ENCODE measurements at places on chromosomes 5 and 9.
A peak's percentile ranks its signal among the peaks of the same experiment; 100 is the strongest.

GRCh38 chr5:119470105-119470763 is 17.9 kb downstream of the HSD17B4 start:
- no peak for DNase-seq

DNA sequence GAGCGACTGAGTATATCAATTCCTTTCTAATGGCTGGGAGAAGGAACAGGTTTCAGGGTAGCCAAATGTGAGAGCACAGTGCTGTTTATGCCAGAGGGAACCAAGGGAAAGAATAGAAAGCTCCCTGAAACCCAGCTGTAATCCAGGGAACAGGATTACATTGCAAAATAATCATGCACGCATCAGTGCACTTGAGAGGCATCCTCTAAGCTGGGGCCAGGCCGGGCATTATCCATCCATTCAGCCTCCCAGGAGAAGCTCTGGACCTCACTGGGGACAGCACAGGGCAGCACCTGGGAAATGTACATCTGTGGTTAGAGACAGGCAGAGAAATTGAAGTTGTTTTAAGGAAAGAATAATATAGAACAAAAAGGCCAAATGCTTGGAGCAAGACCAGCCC is 72.7 kb downstream of the MTRR start:
- DNase-seq: no peak

DNA sequence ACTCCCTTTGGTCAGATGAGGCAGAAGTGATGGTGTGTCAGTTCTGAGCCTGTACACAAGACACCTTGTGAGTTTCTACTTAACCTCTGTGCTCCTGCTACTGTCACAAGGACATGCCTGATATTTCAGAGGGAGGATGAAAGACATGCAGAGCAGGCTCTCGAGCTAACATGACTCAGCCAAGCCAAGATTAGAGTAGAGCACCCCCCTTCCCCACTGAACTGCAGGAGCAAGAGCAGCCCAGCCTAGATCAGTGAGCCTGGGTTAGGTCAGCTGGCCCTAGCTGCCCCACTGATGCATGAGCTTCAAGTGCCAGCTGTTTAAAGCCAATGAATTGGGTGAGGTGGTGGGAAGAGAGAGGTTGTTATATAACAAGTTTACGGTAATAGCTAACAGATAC is 36.7 kb downstream of the BRINP1 start:
- no peak for DNase-seq

- DNase-seq: peak; percentile 4
Measured at GRCh38 chr5:126122942-126123341, 300.3 kb upstream of the GRAMD2B start.

DNA sequence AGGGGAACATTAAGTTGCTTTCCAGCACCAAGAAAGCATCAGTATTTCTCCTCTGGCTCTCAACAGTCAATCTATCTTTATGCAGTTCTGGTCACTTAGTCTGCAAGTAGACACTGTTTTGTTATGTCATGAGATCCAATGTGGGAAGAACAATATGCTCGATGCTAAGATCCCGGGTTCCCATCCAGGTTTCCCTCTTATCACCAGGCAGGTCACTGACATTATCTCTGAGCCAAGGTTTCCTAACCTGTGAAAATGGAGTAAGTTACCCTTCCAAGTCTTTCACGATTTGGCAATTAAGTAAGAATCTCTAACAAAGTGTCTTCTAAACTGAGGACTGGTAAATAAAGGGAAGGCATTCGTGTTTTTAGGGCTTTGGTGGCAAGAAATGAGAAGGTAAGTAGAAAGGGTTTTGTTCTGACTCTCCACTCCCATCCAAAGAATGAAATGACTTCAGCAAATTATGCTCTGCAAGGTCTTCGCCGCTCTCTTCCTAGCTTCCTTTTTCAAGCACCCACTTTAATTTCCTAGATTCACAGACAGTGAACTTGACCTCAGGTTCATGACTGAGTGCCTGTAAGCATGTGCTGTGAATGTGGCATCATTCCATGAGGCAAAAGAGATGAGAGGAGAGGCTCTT is 86.4 kb downstream of the DCP2 start:
- no peak for DNase-seq

- DNase-seq: no peak
Measured at GRCh38 chr5:2381070-2381469, 370.4 kb downstream of the IRX2 start.

DNA sequence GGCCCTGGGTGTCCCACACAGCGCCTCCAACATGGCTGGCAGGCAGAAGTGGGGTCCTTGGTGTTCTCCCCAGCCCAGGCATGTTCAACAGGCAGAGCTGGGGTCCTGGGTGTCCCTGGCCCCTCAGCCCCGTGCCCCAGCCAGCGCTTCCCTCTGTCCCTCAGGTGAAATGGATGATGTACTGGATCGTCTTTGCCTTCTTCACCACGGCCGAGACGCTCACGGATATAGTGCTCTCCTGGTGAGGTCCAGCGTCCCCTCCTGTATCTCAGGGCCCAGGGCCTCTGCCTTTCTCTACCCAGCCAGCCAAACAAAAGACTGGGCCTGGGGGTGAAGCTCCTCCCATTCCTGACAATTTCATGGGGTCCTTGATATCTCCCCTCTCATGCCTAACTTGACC is 2.4 kb downstream of the REEP2 start:
- no peak for DNase-seq

DNA sequence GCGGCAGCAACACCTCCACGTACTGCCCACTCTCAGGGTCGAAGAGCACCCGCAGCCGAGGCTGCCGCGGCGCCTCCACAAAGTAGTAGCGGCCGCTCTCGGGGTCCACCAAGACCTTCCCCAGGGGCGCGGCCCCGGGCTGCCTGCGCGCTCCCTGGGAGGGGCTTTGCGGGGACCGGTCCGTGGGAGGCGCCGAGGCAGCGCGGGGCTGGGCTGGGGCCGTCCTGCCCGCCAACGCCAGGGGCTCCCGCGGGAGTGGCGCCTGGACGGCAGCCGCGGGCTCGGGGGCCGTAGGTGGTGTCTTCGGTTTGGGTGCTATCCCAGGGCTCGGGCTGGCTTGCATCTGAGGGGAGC is 2.6 kb upstream of the MZB1 start:
- no peak for DNase-seq

DNA sequence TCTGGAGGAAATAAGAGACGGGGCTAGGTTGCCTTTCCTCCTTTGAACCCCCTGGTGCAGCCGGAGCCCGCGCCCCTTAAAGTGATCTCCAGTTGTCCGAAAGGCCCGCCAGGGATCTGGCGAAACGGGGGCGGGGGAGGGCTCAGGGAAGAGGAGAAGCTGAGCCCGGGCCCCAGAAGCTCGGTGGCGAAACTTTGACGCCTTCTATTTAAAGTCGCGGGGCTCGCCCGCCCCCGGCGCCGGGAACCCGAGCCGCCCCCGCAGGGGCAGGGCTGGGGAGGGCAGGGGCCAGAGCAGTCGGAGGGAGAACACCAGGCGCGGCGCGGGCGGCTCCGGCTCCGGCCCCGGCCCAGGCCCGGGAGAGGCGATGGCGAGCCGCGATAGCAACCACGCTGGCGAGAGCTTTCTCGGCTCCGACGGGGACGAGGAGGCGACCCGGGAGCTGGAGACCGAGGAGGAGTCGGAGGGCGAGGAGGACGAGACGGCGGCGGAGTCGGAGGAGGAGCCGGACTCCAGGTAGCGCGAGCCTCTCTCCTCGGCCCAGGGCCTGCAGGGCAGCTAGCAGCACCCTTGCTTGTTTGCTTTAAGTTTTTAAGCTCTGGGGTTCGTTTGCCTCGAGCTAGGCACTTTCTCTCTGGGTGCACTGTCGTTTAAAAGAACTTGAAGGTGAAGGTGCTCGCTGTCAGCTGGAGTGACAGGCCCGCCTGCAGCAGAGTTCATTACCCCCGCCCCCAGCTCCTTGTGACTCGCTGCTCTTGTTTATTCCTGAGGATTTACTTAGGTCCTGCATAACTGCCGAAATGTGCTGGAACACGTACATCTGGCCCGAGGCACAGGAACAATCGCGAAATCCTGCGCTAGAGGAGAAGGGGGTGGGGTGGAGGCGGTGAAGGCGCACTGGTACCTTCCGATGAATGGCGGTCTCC is at the start of gene CMYA5:
TSS of gene CMYA5 (plus strand) at position 296 of the 926 bp plus-strand sequence. CDS start at position 368, 72 bp downstream.
- DNase-seq: peak; percentile 31

DNA sequence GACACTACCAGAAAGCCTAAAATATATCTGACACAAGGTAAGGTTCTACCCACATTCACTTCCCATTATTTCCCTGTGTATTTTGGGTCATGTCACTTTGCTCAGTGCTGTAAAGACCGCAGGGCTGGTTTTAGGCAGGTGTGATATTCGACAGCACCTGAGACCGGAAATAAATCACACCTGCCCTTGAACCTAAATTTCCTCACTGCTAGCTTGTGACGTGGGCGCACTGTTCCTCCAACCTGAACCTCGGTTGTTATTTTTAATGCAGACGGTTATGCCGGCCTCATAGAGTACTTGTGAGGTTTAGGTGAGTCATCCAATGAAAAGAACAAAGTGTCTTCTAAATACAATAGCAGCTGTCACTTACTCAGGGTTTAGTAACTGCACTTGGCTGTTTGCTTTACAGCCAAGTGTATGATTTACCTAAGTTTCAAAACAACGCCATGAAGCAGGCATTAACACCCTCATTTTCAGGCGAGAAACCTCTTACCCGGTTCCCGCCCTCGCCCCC is 20.7 kb upstream of the ZNF782 start:
- DNase-seq: peak; percentile 8

DNA sequence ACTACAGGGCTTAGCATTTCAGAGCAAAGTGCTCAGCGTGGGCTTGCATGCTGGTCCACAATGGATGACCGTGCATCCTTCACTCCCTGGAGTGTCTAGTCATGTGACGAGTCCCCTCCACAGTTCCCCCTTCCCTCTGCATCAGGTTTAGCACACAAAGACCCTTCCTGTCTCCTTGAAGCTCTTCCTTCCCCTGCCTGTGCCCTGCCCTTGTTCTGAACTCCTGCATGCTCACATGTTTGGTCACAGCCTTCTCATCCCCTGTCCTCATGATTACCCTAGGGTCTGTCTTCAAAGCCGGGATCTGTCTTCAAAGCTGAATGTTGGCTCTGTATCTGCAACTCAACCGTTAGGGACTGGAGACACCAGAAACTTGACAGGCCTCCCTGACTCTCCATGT is 388.9 kb downstream of the SEMA5A start:
- DNase-seq: no peak

DNA sequence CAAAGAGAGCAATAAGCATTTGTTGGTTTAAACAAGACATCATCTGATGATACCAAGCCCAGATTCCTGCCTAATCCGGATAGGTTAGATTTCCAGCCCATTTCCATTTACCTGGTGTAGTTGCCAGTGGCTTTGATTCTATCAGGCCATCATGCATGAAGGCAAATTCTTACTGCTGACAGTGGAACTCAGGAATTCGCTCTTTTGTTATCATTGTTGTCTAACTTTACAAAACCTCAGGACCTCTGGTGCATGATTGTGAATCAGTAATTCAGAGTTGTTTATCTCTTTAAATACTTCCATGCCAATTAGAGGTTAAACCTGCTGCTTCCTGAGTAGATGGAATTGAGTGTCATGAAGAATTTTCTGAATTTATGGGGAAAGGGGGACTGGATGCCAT is 76.5 kb downstream of the C9orf152 start:
- DNase-seq: peak; percentile 53

DNA sequence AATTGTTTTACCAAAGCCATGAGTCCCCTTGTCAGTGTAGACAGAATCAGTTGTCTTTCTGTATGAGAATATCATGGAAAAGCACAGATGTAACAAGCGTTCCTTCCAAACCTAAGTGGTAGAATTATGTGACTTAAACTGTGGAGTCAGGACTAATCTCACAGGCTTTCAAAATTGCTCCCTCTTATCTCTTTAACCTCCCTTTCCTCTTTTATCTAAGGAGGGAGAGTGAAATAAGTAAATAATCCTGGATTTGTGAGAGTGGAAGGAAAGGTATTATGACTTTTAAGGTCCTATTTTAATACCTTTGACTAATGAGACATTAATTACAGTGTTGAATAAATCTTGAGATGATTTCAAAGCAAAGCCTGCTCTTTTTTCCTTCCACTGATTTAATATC is 52.4 kb upstream of the LIFR start:
- DNase-seq: no peak

- no peak for DNase-seq
Measured at GRCh38 chr9:38284588-38285051, 107.9 kb upstream of the ALDH1B1 start.

- peak; percentile 67 for DNase-seq
Measured at GRCh38 chr5:160260881-160261815, 31.8 kb downstream of the FABP6 start.

GRCh38 chr9:10265153-10265631 is 347.6 kb downstream of the PTPRD start:
- DNase-seq: peak; percentile 88

DNA sequence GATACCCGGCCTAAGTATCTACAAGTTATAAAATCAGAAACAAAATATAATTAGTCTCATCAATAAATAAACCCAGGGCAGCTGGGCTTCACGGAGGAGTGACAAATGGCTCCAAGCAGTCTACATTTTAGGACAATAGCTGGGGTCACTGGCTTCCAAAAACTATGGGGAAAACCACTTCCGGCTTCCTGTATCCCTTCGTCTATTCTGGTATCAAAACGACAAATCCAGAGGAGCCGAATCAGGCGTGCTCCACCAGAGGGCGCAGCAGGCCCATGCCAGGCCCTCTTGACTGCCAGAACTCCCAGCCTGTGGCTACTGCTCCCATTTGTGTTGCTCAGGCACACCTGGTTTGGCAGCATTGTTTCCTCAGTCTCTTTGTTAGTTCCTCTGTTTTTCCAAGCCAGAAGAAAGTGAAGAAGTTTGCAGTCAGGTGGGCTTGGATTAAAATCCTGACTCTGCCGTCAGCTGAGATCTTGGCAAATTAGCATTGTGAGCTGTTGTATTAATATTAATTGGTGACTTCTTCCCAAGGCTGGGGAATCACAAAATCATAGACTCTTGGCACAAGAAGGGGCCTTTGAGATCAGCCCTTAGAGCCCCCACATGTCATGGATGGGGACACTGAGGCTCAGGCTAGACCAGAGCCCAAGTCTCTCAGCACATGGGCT is 11.6 kb upstream of the RAB14 start:
- DNase-seq: peak; percentile 86

DNA sequence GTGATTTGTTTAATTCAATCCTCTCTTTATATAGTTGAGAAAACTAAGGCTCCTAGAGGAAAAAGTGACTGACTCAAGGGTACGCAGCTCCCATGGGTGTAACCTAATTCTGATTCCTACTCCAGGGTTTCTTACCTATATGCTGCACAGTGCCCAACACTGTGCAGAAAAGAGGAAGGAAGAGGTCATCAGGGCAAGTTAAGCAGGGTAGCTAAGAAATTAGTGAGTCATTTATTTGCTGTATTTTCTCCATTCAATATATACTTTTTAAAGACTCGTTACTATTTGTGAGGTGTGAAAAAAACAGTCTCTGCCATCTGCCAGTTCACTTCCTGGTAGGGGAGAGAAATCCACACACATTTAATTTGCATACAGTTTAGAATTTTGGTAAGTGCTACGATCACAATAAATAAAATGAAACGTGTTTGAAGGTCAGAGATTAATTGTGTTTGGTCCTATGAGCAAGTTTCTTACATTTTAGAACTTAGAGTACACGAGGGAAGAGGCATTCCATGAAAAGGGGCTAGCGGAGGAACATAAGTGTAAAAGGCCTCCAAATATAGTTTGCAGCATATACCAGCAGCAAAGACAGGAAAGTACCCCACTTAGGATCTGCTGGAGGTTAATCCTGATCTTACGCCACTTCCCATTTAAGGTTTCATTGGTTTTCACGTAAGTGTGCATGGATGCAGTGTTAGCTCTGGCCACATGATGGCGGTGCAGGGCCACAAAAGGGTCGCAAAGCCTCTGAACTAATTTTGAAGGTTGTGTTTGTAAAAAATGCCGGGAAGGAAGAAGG is 59.9 kb upstream of the TLR4 start:
- peak; percentile 48 for DNase-seq

- no peak for DNase-seq
Measured at GRCh38 chr9:112680731-112681402, 37.0 kb downstream of the INIP start.

All from fibroblast of skin of right biceps (primary cell).